ENCODE measurements at places on chromosomes 6 and 20.

- H3K4me3 ChIP-seq = peak overlapping the region; percentile 95
- peaks cover 13% of the 10 kb centered on the region for H3K4me1 ChIP-seq
- no peak for DNase-seq
Observed at GRCh38 chr6:118649918-118650581, 1.3 kb downstream of the CEP85L start.

DNA sequence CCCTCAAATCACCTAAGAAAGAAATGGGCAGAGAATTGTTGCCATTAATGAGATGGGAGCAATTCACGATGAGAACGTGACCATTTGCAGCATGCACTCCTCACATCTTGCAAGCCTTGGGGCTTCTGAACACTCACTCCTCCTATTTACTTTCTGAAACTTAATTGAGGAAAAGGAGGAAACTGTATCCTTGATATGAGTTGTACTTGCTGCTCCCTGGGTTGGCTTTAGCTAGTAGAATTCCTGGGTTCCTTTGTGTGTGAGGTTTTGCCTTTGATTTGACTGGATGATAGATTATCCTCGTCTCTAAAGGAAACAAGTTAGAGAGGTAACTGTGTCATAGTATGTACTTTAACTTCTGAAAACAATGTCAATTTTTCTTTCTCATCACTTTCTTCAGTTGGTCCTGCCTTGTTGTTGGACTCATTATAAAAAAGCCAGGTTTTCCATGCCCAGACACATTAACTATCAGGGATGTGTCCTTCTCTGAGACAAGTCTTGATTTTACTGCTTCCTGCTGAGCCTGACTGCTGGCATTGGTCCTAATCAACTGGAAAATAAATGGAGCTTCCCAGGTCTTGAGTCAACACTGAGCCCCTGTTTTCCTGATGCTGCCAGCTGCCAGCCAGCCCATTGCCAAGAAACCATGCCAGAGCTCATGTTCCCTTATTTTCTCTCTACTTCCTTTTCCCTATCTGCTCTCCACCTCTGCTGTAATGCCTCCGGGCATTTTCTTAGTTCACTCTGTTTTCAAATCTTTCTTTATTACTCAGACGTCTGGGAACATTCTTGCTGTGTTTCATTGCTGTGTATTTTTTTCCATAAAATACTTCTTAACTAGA is 6.0 kb upstream of the MRAP2 start:
- no peak overlapping the region for H3K27ac ChIP-seq
- no peaks in the 10 kb centered on the region for H3K36me3 ChIP-seq
- no peak overlapping the region for H3K4me3 ChIP-seq
- H3K27me3 ChIP-seq = no peaks in the 10 kb centered on the region
- no peak for DNase-seq
- H3K4me1 ChIP-seq = no peaks in the 10 kb centered on the region

GRCh38 chr6:11350294-11350693 is 117.8 kb upstream of the NEDD9 start:
- no peak for DNase-seq
- no peaks in the 10 kb centered on the region for H3K27me3 ChIP-seq
- no peak overlapping the region for H3K4me3 ChIP-seq
- no peaks in the 10 kb centered on the region for H3K36me3 ChIP-seq
- H3K27ac ChIP-seq = no peak overlapping the region
- no peaks in the 10 kb centered on the region for H3K4me1 ChIP-seq

GRCh38 chr20:36202891-36203338 is 33.4 kb upstream of the AAR2 start:
- H3K27me3 ChIP-seq = peaks cover 5% of the 10 kb centered on the region
- no peak overlapping the region for H3K27ac ChIP-seq
- peak overlapping the region; percentile 56 for H3K4me3 ChIP-seq
- peaks cover 8% of the 10 kb centered on the region for H3K36me3 ChIP-seq
